ENCODE measurements at places on chromosomes 11 and 22.
A peak's percentile ranks its signal among the peaks of the same experiment; 100 is the strongest.

- DNase-seq = no peak
Observed at GRCh38 chr22:50272044-50272802, 2.0 kb upstream of the MAPK11 start.

DNA sequence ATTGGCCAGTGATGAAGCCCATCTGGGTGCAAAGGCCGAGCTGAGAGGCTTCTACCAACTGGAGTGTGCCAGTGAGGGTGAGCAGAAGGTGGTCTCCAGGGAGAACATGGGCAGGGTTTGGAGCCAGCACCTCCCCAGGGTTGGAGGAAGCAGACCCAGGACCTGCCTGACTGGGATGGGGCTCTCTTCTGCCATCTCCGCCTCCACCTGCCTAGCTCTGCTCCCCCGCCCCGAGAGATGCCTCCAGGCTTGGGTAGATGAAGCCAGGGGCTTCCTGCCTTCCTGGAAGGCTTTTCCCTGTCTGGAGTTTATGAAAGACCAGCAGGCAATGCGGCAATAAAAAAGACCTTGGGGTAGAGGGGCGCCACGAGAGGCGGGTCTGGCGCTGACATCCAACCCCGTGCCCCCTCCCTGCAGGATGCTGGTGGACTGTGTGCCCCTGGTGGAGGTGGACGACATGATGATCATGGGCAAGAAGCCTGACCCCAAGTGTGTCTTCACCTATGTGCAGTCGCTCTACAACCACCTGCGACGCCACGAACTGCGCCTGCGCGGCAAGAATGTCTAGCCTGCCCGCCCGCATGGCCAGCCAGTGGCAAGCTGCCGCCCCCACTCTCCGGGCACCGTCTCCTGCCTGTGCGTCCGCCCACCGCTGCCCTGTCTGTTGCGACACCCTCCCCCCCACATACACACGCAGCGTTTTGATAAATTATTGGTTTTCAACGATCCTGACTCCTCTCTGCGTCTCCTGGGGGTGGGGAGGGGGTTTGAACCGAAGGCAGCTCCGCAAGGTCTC is 3.3 kb downstream of the SELENOM start:
- DNase-seq = no peak

- no peak for DNase-seq
Observed at GRCh38 chr11:86629045-86629706, 43.2 kb downstream of the ME3 start.

- DNase-seq = no peak
Observed at GRCh38 chr11:102153082-102153481, 42.8 kb downstream of the YAP1 start.

DNA sequence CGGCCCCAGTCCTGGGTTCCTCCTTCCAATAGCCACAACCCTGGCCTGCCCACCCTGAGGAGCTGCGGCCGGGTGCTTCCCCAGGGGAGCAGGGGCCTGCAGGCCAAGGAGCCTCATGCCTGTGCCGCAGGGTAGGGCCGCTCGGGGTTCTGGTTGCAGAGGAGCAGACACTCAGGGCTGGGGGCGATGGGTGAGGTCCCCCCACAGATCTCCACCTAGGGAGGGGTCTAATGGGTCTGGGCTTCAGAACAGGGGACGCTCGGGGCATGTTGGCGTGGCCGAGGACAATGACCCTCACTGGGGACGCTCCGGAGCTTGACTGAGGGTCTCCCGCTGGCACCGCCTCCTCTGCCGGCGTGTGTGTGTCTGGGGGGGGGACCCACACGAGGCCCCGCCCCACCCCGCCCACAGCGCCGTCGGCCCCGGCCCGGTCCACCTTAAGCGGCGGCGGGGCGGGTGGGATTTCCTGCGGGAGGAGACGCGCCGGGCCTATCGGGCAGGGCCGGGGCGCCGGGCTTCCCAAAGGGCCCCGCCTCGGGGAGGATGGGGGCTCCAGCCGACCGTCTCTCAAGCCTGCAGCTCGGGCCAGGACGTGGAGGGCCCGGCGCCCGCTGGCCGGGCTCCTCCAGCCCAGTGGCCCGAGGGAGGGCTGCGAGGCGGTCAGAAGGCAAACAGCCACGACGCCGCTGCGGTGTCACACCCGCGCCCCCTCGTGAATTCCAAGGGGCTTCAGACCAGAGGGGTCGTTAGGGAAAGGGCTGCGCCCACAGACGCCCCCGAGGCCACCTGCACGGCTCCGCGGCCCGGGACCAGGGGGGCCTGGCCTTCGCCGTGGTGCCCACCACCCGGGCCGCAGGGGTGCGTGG is 640 bp upstream of the ZDHHC8 start:
- DNase-seq = peak; percentile 88

DNA sequence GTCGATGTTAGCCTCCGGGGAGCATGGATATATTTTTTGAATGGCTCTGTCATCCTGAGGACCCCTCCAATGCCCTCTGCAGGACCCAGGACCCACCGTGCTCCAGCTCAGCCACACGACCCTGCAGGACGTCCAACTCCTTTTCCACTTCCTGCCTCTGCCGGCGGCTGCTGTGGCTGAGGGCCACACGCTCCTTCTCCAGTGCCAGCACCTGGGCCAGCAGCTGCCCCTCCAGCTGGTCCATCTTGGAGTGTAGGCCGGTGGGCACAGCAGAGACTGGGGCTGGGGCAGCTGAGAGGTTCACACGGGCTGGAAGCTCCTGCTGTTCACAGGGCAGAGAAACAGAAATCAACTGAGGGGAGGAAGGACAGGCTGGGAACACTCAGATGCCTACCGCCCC is 15.6 kb downstream of the NPTXR start:
- DNase-seq = no peak

- no peak for DNase-seq
Observed at GRCh38 chr11:45432100-45432499, 146.0 kb upstream of the SYT13 start.

DNA sequence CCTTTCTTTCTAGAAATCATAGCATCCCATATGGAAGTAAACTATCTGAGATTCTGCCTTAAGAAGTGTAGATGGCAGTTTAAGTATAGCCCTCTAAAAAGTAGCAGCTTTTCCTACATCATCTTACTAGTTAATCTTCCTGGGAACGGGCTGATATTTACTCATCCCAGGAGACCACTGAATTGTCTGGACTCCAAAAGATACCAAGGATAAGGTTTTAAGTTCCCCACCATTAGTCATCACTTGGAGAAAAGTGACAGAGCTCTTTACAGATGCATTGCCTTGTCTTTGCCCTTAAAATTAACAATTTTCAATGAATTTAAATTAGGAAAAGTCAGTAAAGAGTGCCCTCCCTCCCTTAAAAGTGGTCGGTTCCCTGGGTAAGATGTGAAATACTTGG is 129.5 kb downstream of the MAML2 start:
- no peak for DNase-seq

DNA sequence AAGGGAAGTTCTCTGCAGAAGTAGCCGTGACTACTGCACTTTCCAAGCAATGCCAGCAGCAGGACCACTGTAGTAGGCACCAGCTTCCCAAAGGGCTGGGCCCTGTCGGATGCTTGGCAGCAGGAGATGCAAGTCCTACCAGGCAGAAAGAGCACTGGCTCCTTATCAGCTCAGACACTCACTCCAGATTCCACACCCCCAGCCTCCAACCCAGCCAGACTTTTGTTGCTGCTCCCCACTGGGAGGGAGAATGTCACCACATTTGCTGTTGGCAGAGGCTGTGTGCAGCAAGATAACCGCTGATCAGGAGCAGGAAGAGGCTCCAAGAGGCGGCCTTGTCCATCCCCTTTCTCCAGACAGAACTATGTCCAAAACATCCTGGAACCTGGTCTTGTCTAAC is 118.7 kb downstream of the C11orf58 start:
- DNase-seq = no peak

DNA sequence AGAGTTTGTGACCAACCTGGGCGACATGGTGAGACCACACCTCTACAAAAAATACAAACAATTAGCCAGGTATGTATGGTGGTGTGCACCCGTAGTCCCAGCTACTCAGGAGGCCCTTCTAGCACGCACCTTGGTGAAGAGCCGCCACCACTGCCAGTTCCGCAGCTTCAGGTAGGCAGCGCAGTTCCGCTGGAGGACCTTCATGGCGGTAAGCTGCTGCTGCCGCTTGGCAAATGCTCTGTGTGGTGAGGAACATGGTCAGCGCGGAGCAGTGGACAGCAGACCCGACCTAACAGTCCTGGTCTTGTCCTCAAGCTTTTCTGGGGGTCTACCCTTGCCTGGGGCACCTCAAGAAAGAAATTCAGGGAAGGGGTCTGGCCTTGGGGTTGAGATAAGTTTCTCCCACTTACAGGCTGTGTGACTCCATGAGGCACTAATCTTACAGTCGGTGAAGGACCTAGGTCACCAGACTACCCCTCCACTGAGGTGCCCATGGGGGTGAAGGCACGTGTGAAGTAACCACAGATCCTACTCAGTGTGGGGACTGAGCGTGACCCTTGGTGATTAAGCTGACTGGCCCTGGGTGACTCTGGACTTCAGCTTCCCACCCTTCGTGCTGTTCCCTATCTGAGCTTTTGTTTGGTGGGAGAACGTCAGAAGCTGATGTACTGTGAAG is 49.6 kb downstream of the APOL1 start:
- DNase-seq = no peak

DNA sequence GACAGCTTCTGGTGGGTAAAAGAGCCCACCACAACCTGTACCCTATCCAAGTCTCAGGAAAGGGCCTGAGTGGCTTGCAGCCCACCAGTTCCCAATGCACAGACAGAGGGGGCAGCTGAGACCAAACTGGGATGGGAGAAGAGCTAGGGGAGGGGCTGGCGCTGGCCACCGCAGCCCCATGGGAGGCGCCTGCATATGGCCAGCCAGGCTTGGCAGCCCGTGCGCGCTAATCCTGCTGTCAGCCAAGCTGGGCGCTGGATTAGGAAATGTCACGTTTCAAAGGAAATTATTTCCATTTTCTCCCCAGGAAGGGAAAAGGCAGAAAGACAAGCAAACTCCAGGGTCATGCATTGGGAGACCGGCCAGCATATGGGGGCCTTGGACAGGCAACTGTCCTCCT is 236.8 kb downstream of the BUD13 start:
- no peak for DNase-seq

DNA sequence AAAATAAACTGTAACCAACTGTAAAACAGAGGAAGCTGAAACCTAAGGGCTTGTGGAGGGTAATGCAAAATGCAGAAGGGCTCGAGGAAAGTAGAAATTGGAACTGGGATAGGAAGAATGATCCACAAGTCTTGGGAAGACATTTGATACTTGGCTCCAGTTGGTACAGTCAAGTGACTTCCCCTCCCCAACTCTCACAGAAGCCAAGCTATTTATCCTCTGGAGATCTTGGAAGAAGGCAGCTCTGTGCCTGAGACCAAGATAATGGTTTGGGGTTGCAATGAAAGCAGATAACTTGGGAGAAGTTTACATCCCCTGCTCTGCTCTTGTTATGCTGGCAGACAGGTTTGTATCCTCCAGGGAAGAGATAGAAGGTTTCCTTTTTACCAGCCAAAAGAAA is 198.9 kb upstream of the ZC3H12C start:
- DNase-seq = no peak

DNA sequence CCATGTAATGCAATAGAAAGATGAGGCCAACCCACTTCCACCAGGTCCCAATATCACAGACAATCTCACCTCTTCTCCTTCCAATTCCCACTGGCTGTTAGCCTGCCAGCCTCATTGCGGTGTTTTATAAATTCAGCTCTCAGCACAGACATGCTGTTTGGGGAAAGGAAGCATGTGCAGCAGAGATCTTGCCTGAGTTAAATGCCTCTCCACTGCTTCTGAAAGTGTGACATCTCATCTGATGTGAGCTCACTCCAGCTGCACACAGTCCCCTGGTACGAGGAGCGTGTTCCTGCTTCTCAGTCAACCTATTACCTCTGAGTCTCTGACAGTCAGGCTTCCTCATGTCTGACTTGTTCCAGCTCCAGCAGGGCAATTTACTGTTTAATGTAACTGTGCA is 122.7 kb upstream of the GUCY1A2 start:
- no peak for DNase-seq

DNA sequence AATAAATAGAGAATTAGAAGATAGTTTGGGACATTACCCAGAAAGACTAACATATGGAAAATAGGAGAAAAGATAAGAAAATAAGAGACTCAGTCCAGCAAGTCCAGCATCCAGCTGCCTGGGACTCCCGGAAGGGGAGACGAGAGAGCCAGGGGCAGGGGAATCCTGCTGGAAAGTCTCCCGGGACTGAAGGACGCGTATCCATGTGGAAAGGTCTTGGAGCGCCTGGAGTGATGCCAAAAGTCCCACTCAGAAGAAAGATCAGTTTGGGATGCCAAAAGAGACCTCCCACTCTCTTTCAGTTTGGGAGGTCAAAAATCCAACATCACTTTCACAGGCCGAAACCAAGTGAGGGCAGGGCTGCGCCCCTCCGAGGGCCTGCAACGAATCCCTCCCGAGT is 30.7 kb downstream of the LRFN4 start:
- no peak for DNase-seq

- DNase-seq = no peak
Observed at GRCh38 chr11:2142762-2143202, 3.6 kb upstream of the IGF2 start.

DNA sequence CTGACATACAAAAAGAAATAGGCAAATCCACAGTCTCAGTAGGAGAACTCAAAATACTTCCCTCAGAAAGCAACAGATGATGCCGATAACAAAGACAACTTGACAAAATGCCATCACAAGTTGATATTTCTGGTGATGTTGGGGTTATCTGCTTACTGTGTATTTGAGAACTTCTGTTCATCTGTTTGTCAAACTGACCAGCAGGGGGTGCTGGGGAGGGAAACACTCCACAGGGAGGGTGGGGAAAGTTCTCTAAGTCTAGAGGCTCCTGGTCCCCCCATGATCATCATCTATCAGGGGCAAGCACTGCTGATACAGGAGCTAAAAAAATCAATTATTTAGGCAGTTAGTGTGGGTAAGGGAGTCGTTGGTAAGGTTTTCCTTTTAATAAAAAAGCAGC is 19.2 kb downstream of the GLYATL1 start:
- DNase-seq = peak; percentile 15

Measured in CD4-positive, alpha-beta T cell (primary cell).